Right lung (tissue), 10 donors: ENCODE measurements at places on chromosomes 16 and 17. TPM values are rescaled to one million over a fixed set of nuclear protein-coding genes. Genes with fewer than 3 reads are reported as not detected.

CCL14 gene
- polyA plus RNA-seq = 83.9 TPM

WDR81 gene
- 10.1 TPM for polyA plus RNA-seq

- DNase-seq = no peak
Observed at GRCh38 chr17:3983606-3984484, 19.6 kb upstream of the ATP2A3 start.

DNA sequence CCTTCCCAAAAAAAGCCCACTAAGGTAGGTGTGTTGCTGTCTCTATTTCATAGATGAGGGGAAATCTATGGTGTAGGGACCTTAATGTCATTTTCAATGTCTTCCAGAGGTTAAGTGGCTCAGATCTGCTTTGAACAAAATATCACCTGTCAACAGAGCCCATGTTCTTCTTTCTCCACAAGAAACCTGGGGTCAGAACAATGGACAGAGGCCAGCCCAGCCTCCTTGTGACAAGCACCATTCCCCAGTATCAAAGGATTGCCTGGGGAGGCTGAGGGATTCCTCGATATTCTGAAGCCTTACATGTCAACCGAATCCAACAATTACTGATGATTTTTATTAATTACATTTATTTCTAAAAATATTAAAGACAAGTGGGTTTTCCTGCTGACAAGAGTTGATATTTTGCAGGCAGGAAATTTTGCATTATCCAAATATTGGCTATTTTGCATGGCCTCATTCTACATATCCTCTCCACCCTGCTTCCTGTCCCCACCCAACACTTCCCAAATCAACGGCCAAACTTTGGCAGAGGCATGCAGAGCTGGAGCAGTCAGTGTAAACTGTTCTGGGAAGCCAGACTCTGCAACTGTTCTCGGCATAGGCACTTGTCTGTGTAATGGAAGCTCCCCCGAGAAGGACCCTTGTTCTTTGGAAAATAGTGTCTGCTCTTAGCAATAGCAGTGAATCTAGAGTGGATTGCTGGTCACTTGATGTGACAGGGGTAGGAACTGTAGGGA lies 281.5 kb downstream of the HS3ST3A1 start:
- DNase-seq = no peak

- DNase-seq = no peak
Observed at GRCh38 chr16:18805257-18805773, 4.0 kb upstream of the ARL6IP1 start.

DNA sequence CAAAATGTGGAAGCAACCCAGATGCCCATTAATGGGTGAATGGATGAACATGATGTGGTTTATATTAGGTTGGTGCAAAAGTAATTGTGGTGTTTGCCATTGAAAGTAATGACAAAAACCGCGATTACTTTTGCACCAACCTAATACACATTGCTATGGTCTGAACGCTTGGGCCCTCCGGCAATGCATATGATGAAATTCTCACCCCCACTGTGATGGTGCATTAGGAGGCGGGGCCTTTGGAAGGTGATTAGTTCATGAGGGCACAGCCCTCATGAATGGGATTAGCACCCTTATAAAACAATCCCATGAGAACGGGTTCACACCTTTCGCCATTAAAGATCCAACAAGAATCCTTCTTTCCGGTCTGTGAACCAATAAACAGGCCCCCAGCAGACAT lies 25.3 kb upstream of the PRM1 start:
- DNase-seq = no peak

- DNase-seq = no peak
Observed at GRCh38 chr16:57589374-57589773, 39.1 kb upstream of the ADGRG1 start.

DNA sequence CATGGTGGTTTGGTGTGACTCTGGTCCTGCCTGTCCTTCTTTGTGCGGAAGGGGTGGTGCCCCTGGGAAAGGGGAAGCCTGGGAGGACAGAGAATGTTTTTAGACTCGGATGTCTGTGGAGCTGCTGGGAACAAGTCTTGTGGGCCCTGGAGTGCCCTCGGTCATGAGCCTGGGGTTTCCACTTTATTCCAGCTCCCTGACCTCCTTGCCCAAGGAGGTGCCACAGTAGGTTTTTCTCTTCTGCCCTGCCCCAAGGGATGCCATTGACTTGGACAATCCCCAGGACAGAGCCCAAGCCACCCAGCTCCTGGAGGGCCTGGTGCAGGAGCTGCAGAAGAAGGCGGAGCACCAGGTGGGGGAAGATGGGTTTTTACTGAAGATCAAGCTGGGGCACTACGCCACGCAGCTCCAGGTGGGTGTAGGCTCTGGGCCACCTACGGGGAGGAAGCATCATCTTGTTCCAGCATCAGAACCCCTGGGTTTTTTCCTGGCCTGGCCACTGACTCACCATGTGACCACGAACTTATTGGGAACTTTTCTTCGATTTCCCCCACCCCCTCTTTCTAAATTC lies 1.4 kb downstream of the STAT5A start:
- DNase-seq = no peak

GRCh38 chr17:80012765-80013741 lies 22.6 kb downstream of the TBC1D16 start:
- no peak for DNase-seq

DNA sequence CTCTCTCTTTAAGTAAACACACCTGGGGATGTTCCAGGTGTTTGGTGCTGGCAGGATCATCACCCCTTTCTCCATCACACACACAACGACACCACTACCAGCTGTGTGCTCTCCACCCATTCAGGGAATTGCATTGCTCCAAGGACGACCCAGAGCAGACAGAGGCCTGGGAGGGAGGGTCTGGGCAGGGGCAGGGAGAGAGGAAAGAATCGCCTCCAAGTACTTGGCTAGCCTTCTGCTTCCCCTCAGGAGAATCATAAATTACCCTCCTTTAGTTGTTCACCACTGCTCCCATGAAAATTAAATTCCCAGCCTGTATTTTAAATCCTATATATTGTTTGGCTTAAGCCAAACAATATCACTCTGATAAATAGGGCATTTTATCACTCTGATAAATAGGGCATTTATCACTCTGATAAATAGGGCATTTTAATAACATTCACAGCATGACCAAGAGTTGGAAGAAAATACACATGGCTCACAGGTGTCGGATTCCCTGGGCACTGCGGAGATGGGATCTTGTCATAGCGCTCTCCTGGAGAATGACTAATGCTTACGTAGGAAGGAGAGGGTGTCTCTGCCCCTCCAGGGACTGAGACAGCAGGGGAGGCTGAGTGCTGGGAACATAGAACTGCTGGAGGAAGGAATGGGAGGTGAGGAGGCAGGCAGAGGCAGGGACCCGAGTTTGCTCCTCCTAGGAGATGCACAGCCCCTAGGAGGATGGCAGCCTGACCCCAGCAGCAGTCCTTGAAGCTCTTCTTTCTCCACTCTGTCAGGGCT lies 673.6 kb downstream of the HS3ST4 start:
- no peak for DNase-seq
